ENCODE measurements at places on chromosomes 2 and 18.
A peak's percentile ranks its signal among the peaks of the same experiment; 100 is the strongest.

DNA sequence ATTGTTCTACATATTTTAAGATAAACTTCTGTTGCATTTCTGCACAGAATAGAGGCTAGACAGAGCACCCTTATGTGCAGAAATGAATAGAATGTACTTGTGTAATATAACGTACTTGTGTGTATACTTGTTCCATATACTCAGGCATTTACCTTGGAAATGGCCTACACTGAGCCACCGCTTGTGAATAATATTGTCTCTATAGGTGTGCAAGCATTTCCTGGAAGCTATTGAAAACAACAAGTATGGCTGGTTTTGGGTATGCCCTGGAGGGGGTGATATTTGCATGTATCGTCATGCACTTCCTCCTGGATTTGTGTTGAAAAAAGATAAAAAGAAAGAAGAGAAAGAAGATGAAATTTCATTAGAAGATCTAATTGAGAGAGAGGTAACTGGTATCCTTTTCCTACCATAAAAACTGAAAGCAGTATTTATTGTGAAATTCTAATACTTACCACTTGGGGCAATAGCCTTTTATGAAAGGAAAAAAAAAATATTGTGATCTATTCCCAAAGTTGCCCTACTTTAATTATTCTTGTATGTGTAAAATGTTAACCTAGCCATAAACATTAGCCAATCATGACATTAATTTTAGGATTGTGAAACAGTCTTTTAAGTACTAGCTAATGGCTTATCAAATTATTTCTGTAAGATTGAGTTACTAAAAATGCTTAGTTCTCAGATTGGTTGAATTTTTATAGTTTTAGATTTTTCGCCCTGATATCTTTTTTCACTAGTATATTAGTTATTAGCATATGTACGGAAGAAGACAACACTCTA lies 18.0 kb downstream of the ZC3H15 start:
- no peak for DNase-seq

GRCh38 chr2:15938803-15939555 lies 1.4 kb upstream of the MYCN start:
- DNase-seq = no peak

DNA sequence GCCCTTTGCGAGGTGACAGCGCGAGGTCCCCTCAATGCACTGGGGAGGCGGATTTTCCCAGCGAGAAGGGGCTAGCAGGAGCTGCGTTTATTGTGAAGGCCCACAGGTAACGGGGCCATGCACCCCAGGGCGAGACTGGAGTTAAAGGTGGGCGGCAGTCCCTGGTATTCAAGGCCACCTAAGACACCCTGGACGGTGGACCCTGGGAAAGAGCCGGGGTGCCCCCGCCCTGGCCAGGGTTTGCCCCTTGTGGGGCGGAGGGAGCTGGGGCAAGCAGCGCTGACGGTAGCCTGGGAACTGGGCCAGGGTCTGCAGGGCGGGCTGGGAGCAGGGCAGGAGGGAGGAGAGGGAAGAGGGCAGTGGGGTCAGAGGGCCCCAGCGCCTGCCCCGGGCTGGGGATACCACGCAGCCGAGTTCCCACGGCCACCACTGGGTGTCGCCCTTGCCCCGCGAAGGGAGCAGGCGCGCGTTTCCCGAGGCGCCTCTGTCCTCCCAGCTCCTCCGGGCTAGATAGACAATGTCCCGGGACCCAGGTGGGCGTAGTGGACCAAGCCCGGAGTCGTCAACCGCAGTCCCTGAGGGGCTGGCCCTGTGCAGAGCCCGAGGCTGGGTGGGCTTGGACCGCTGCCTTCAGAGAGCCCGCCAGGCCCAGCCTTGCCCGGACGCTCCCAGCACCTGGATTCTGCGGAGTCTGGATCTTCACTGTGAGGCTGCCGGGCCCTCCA lies 80.2 kb downstream of the SMAD4 start:
- DNase-seq = peak; percentile 24

DNA sequence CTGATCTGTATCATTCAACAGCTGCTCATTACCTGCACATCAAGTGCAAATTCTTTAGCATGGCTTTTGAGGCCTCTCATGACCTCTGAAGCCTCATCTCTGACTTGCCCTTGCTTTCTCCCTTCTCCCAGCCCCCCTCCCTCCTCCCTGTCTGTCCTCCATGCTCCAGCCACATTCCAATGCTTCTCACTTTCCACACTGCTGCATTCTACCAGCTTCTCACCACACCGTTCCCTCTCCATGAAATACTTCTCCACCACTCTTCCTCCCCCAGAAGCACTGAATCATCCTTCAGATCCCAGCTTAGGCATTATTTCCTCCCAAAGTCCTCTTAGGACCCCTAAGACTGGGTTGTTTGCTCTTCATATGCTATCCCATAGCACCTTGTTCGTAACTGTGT lies 26.9 kb downstream of the GCG start:
- no peak for DNase-seq

DNA sequence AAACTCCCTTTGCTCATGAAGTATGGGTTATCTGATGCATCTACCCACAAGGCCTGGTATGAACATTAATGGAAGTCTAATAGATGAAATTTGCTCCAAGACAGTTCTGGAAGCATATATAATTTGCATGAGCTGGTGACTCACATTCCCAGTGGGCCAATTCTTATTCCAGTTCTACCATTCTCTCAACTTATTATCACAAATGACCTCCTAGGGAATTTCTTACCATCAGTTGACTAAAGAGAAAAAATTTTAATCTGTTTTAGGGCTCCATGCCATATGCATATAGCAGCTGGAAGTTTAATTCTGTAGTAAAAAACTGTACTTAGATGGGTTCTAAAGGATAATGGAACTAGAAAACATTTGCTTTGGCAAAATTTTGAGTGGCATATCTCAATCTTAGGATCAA lies 165.2 kb upstream of the COL3A1 start:
- DNase-seq = no peak

GRCh38 chr18:48600456-48601090 lies 61.7 kb downstream of the CTIF start:
- DNase-seq = peak; percentile 7

DNA sequence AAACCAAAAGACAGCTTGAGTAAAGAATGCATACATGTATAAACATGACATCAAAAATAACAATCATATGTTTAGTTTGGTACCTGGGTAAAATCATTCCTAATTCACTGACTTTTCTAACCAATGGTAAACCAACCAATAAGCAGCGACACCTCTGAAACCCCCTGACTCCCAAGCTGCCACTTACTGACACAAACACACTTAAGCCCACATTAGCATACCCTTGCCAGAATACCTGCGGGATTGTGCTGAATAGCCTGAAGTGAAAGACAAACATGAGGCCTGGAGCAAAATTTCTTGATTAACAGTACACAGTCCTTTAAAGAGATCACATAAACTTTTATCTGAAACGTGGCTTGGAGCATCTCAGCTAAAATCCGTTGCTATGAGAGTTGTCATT lies 902.9 kb downstream of the TMEM182 start:
- DNase-seq = no peak

DNA sequence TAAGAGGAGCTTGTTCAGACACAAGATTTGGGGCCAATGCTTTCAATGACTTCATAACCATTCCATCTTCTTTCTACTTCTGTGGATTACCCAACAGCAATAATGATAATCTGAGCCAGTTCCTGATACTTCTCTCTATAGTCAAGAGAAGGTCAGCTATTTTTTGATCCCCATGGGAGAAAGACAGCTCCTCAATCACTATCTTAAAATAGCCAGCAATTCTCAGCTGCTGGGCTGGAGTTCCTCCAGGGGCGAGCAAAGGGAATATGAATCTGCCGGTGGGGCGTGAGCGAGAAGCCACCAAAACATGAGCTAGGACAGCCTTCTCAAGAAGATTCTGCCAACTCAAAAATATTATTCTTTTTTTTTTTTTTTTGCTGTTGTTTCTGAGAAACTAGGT lies at the start of gene TMEM182:
Gene TMEM182 (plus strand): TSS at position 269 of the 400 bp plus-strand sequence. CDS start 187 bp downstream, outside the sequence.
- no peak for DNase-seq

GRCh38 chr2:2640818-2641217 lies 309.7 kb upstream of the MYT1L start:
- no peak for DNase-seq

GRCh38 chr18:42048158-42048557 lies 93.1 kb downstream of the PIK3C3 start:
- no peak for DNase-seq

GRCh38 chr18:68121308-68121707 lies 593.6 kb downstream of the TMX3 start:
- DNase-seq = no peak

- no peak for DNase-seq
These were observed 141.7 kb downstream of the DNER start for GRCh38 chr2:229572507-229573271.

DNA sequence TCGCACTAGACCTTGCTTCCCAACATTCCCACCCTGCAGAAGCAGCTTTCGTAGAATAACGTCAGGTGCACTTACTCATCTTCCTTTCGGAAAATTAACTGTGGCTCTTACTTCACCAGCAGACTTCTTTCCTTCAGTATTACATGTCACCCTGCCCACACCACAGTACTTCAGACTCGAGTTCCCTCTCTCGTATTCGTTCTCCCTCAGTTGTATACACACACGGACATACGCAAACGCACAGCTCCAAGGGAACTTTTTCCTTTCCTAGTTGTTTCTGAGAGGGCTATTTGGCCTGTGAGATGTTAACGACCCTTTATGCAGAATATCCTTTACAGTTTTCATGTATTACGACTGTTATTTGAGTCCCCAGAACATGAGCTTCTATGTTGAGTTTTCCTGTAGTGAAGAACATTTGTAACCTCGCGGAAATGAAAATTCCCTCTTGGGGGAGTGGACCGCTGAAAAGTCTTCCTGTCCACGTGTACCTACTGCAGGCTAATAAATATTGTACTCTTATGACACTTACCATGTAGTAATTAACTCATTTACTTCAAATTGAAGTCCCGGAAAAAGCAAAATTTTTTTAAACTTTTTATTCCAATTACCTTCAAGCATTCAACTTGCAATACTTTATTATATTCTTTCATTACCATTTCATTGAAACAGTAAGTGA lies 908 bp downstream of the ERLEC1 start:
- DNase-seq = peak; percentile 8

- peak; percentile 24 for DNase-seq
These were observed 125.4 kb downstream of the TPO start for GRCh38 chr2:1538663-1539062.

GRCh38 chr2:12091201-12091806 lies 344.9 kb downstream of the LPIN1 start:
- DNase-seq = no peak

- no peak for DNase-seq
These were observed 55.4 kb downstream of the REL start for GRCh38 chr2:60936757-60937156.

DNA sequence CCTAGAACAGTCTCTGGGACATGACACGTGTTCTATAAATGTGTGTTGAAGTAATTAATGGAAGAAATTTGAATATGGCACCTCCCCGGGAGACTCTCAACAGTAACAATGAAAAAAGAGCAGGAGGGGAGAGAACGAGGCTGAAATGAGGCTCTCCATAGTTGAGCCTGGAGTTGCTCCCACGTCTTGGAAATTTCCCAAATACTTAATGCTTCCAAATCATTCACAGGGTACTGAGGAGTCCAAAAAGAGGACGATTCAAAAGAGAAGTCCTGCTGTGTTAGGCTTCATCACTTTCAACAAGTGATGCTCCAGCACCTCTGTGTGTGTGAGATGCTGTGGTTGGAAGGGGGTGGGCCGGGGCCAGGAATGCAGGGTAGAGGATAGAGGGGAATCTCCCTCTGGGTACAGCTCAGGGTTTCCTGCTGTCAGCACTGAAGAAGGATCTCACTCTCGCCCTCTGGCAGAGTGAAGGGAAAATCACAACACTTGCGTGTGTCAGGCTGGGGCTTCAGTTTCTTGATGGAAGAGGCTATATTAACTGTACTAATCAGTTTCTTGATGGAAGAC lies 18.1 kb upstream of the ZNF407 start:
- DNase-seq = no peak

- peak; percentile 87 for DNase-seq
These were observed at the start of gene ZNF516 for GRCh38 chr18:76495006-76495370. Gene ZNF516 (minus strand): TSS chr18:76495242. CDS start chr18:76443054, 52,188 bp downstream.

DNA sequence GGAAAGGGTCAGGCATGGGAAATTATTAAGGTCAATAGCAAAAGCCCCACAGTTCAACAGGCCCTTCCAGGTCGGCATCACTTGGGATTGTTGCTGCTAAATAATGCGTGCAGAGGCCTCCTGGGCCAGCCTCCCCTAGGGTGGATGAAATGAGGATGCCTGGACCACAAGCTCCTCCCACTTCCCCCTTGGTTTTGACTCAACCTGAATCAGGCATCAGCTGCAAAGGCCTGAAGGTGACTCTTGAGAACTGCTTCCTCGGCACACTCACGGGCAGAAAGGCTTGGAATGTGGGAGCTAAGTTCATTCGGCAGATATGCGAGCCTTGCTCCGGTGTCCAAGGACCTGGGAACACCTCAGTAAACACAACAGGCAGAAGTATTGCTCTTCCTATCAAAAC lies 69.3 kb downstream of the MBP start:
- DNase-seq = no peak

GRCh38 chr2:143852759-143853158 lies 667.2 kb downstream of the ZEB2 start:
- DNase-seq = peak; percentile 15

GRCh38 chr2:3073041-3073595 lies 304.5 kb downstream of the EIPR1 start:
- peak; percentile 59 for DNase-seq

DNA sequence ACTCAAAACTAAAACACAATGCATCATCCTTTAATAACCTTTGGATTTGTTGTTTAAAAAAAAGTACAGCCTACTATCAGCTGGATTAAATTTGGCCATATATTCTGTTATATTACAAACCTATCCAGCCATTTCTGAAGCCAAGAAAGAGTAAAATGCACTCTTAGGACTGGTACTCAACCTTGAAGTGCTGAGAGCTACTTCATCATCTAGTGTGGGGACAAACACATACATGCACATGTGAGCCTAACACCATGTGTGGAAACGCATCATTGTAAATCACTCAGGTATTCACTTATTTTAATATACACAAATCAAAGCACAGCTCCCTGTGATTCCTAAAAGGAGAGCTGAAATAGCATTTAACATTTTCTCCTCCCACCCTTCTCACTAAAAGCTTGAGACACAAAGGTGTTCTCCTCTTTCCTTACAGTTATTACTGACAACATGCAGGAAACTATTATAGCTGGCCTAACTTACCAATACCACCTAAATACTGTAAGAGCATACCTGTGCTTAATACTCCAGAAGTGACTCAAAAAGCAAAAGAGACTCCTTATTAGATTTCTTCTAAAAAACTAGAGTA lies 7.5 kb downstream of the BAZ2B start:
- no peak for DNase-seq

GRCh38 chr2:1268034-1268433 lies 145.2 kb upstream of the TPO start:
- no peak for DNase-seq

DNA sequence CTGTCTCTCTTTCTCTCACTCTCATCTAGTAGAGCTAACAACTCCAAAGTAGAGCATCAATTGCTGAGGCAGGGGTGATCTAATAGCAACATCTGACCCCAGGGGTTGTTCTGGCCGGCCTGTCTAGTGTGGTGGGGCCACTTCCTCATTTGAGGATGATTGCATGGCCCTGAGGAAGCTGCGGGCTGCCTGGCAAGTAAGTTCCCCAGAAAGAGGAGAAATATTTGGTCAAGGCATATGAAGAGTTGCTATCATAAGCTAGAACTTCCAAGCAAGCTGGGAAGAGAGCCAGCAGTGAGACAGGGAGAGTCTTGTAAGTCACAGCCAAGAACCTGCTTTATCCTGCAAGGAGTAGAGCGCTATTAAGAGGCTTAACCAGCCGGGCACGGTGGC lies 50.8 kb upstream of the TMEM87B start:
- DNase-seq = no peak

- DNase-seq = no peak
These were observed 515.6 kb downstream of the ERBB4 start for GRCh38 chr2:212022966-212023365.

GRCh38 chr2:204315236-204315662 lies 230.0 kb upstream of the PARD3B start:
- DNase-seq = no peak
